ENCODE measurements at places on chromosomes 1 and 21.
A peak's percentile ranks its signal among the peaks of the same experiment; 100 is the strongest.

DNA sequence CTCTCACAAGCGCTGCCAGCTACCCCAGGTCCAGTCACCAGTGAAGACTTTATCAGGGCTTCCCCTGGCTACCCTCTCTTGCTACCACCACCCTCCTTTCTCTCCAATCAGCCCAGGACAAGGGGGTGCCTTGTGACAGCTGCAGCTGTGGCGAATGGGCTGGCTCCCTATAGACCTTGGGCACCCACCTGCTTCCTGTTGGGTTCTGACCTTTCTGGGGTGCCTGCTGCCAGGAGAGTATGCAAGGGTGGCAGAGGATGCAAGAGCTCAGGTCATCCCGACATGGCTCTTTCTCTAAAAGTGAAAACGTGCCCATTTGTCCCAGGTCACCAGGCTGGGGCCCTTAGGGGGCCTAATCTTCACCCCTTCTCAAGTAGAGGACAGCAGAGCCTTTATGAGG lies 6.6 kb downstream of the KLHDC8A start:
- DNase-seq = no peak

DNA sequence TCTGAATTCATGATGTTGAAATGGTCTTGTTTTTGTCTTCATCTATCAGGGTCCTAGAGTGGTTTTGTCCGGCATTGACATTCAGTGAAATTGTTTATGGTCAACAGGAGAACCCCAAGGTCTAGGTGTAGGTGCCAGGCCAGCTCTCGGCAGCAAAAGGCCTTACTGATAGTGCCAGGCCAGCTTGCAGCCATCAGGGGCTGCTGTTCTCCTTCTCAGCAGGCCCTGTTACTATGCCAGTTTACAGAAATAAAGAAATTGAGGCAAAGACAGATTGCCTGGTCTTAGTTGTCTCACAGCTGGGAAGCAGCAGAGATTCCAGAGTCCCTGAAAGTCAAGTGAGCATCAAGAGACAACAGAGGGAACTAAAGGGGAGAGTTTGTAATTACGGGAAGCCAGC lies 12.0 kb downstream of the HMGB4 start:
- no peak for DNase-seq

- no peak for DNase-seq
Measured at GRCh38 chr1:175367896-175368295, 175.3 kb upstream of the KIAA0040 start.

- no peak for DNase-seq
Measured at GRCh38 chr1:183812128-183812527, 7.2 kb downstream of the RGL1 start.

- no peak for DNase-seq
Measured at GRCh38 chr1:1120096-1120495, 4.2 kb upstream of the C1orf159 start.

DNA sequence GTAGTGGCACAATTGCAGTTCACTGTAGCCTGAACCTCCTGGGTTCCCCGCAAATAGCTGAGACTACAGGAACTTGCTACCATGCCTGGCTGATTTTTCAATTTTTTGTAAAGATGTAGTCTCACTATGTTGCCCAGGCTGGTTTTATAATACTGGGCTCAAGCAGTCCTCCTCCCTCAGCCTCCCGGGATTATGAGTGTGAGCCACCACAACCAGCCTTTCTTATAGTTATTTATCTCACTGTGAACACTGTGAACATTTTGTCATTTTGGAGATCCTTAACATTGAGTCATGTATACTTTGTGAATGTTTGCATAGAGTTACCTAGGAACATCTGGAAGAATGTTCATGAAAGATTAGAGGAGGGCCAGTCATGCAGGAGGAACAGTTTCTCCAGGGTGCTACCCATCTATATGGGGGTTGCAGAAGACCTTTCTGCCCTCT lies 127.1 kb upstream of the CACYBP start:
- no peak for DNase-seq

DNA sequence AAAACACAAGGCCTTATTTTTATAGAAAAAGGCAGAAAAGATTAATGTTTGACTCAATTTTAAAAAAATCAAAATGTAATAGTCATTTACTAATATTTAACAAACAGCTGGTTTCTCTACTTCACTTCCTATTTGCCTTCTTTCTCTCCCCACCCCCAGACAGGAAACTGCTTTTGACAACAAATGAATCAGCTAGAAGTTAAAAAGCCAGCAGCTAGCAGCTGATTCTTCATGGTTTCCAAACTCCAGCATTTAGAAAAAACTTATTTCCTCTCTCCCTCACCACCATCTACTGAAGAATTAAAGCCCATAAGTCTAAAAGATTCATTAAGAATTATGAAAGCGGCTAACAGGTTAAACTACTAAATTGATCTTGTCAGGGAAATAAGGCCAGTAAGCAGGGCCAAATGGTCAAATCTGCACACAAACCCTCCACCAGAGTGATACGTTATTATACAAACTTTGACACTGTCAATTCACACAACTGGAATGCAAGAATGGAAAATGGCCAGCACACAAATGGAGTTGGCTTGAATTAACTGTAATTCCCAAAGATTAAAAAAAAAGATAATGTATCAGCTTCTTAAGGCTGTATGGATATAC lies 4.0 kb downstream of the WDR26 start:
- peak; percentile 51 for DNase-seq

DNA sequence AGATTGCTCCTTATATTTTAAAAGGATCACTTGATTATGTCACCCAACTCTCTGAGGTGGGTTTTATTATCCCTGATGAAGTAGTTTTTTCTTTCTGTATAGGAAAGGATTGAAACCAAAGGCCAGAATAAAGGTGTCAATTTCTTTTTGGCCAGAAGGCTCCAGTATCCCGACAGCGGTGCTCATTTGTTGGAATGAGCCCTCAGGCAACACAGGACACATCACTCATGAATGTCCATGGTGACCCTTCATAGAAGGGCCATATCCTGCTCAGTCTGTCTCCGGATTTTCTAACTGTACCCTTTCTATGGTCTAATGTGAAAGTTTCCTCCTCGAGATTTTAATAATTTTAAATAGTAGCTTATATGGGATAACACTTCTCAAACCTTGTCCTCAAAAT lies 171.3 kb upstream of the USP24 start:
- DNase-seq = no peak

DNA sequence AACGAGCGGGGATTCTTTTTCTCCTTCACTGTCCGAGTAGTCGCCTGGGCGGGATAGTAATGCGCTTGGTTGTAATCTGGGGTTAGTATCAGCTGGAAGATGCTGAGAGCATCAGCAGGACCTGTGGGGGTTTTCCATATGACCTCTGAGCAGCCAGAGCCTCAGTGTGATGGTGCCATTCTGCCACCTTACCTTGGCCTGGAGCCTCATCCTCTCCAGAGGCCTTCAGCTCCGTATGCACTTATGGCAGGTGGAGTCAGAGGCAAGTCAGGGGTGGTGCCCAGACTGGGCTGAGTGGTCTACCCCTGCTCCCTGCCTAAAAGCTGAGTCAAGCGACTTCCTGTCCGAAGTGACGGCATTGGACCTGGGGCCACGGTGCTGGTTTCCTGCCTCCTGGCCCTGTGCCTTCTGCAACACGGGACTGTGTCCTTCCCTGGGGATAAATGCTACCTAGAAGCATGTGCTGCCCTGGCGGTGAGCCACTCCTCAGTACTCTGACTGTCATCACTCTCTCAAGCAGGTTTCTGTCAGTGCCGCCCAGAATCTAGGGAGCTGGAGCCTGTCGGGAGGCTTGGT lies 24.7 kb downstream of the TENT5C start:
- no peak for DNase-seq

DNA sequence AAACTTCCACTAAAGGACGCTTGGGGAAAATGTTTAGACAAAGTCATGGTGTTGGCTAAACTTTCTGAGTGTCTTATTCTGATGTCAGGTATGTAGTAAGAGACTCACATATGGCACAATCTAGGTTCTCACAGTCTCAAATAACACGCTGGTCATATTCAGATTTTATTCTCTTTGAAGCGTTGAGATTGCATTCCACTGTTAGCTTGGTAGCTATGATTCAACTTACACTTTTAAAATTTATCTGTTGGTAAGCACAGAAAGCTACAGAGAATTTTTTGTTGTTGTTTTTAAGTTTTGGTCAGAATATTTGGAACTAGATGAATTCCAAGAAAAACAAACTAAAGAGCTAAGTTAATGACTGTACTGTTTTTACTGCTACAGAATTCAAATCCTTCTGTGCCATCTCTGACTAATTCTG lies 126.7 kb downstream of the PRRX1 start:
- DNase-seq = no peak

DNA sequence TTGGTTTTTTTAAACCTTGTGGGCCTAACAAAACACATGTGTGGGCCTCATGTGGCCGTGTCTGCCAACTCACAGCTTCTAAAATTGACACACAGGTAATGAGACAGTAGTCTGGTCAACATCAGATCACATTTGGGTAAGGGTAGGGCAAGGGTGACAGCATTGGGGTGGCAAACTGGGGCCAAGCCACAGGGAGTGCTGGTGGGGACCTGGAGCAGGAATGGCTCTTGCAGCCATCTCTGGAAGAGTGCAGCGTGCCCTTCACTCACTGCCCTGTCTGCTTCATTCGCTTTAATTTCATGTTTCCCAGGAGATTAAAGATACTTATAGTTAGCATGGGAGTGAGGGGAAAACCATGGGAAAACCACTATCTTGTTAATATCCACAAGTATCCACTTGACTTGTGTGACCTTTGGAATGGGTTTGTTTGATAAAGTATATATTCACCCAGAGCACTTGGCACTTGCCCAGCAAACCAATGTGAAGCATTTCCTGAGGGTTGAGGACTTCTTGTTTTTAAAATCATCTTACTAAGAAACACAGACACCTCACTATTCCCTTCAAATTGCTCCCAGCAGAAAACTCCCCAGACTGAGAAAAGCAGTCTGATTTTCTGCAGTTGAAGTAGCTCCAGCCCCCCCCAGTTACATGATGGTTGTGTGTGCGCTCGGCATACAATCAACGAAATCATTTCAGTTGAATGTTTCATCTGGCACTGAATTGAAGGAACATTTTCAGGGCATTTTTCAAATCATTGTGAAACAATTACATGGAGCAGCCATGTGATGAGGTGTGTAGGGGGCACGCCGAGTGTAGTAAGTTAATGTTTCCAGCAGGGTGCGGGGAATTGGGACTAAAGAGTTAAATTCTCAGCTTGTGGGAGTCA lies 175.7 kb downstream of the VPS13D start:
- no peak for DNase-seq

DNA sequence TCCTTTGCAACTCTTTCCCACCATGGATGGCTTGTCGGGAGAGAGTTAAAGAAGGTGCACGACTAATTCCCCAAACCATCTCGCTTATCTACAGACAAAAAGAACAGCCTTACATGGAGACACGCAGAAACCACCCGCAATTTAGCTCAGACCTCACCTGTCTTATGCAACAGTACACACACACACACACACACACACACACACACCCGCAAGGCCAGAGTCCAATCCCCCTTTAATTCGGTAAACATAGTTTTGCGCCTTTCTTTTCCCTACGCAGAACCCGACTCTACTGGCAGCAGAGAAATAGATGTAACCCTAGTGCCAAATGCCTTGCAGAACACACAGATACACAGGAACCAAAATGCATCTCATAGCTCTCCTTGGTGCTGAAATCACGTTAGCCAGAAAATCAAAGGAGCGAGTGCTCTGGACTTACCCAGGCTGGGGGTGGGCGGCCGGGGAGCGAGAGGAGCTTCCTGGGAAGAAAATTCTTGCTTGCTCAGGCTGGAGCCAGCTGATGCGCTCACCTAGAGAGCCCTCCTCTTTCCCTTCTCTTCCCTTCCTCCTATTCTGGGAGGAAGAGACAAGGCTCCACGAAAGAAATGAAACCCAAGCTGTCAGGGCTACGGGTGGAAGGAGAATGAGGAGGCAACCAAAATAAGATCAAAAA lies 470 bp downstream of the TNR start:
- DNase-seq = no peak

DNA sequence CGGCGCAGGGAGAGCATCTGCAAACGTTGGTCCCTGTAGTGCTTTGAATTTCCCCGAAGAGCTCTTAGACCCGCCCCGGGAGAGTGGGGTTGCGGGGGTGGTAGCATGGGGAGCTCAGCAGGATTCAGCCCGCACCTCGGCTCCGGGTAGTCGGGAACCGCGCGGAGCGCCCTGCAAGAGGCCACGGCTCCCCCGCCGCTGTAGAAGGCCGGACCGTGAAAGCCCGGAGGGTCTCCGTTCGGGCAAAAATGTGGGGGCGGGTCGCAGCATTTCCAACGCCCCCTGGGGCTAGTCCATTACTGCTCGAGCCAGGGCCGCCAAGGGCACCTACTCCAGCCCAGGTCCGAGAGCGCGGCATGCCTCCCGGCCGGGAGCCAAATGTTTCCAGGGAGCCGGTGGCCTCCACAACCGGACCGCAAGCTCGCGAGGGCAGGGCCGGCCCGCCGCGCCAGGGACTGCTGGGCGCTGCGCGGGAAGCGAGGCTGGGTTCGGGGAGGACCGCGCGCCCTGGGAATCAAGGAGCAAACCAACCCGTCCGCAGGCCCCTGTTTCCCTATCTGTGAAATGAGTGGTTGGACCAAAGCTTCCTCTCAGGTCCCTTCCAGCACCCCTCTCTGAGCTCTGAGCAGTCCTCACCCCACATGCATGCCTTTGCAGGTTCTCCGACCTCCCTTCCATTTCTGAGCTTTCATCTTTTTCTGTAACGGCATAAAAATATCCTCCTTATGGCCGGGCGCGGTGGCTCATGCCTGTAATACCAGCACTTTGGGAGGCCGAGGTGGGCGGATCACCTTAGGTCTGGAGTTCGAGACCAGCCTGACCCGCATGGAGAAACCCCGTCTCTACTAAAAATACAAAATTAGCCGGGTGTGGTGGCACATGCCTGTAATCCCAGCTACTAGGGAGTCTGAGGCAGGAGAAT lies 775 bp upstream of the TMEM63A start:
- DNase-seq = peak; percentile 46

GRCh38 chr1:202192770-202193613 lies 607 bp upstream of the LGR6 start:
- peak; percentile 86 for DNase-seq

- DNase-seq = peak; percentile 64
Measured at GRCh38 chr1:111203681-111204200, 3.3 kb upstream of the DENND2D start.

DNA sequence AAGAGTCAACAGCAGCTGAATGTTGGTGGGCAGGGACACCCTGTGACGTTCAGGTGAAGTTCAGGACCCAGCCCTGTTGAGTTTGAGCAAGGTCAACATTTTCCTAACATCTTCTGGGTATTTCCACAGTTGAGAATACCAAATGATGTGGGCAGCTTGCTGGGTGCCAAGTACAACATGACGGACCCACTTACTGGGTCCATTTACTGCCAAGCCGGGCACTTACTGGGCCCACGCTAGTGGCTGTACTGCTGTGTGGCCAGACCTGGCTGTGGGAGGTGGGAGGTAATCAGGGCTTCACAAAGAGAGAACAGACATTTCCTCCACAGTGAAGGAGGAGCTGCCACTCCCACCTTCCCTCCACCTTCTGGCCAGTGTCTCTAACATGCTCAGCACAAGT lies 99.2 kb downstream of the PSMG1 start:
- no peak for DNase-seq

- DNase-seq = no peak
Measured at GRCh38 chr1:240808381-240808780, 196.4 kb upstream of the GREM2 start.

Data from GM19239 (cell line).